ENCODE measurements at places on chromosomes 2 and 18.

DNA sequence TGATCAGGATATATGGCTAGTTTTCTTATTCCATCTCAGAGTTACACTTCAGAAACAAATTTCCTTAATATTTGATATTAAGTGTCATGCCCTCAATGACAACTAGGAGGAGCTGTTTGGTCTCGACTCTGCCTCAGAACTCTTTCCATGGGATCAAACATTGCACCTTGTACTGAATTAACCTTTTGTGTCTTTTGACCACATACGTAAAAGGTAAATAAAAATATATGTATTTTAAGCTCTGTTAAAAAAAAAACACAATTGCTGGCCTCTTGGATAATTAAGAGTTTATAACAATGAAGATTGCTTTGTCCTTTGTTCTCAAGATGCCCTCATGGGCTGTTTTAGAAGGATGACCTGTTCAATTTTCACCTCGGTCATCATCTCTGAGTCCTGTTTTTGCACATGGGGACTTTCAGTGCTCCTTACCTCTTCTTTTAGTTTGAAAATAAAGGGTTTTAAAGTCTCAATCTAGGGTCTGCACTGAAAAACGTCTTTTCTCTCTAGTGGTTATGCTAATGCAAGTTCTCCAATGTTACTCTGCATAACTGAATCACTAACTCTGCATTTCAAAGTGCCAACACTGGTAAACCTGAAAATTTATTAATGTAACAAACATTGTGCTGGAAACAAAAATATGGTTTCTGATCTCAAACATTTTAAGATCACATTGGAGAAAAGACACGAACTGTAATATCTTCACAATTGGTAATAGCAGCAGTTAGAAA, 18.8 kb upstream of the FN1 start:
- DNase-seq = peak; percentile 50

- DNase-seq = no peak
These were observed 14.3 kb upstream of the ST8SIA5 start for GRCh38 chr18:46771141-46771540.

GRCh38 chr18:70368903-70369302, 80.1 kb downstream of the SOCS6 start:
- DNase-seq = no peak

GRCh38 chr2:45134726-45135125, 125.5 kb upstream of the SIX2 start:
- peak; percentile 63 for DNase-seq

- no peak for DNase-seq
These were observed 471.6 kb downstream of the MBD2 start for GRCh38 chr18:53752781-53753367.

All from LHCN-M2 (cell line).